AG04450 (cell line): ENCODE measurements at places on chromosomes 7 and 10.

GRCh38 chr7:28685242-28685643 lies 272.9 kb downstream of the TRIL start:
- no peak for DNase-seq

- DNase-seq: no peak
These were observed 24.8 kb upstream of the FIS1 start for GRCh38 chr7:101269664-101270063.

DNA sequence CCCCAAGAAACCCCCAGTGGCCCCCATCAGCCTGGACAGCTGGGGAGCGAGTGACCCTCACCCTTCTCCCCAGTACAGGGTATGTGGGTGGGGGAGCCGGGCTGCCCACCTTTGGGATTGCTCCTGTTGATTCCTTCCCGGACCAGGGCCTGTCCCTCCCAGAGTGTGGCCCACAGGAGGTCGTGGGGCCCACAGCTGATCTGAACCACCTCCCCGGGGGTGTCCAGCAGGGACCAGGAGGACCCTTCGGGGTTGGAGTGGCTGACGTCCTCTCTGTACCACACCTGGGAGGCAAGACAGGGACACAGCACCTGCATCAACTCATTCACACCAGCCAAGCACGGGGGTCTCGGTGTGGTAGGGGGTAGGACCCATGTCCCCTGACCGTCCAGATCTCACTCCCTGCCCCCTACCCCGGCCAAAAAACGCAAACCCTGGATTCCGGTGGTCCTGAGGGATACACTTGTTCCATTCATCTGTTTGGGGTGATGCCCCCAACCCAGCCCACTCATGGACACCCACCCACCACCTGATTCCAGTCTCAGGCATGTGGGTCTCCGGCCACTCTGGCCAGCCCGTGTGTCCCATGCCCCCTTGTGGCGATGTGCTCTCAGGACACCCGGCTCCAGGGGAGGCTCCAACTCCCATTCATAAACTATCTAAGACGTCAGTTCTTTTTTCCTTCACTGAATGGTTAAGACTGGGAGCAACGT lies 10.9 kb downstream of the TECPR1 start:
- no peak for DNase-seq

GRCh38 chr7:11224535-11224934 lies 250.9 kb downstream of the PHF14 start:
- DNase-seq: no peak

DNA sequence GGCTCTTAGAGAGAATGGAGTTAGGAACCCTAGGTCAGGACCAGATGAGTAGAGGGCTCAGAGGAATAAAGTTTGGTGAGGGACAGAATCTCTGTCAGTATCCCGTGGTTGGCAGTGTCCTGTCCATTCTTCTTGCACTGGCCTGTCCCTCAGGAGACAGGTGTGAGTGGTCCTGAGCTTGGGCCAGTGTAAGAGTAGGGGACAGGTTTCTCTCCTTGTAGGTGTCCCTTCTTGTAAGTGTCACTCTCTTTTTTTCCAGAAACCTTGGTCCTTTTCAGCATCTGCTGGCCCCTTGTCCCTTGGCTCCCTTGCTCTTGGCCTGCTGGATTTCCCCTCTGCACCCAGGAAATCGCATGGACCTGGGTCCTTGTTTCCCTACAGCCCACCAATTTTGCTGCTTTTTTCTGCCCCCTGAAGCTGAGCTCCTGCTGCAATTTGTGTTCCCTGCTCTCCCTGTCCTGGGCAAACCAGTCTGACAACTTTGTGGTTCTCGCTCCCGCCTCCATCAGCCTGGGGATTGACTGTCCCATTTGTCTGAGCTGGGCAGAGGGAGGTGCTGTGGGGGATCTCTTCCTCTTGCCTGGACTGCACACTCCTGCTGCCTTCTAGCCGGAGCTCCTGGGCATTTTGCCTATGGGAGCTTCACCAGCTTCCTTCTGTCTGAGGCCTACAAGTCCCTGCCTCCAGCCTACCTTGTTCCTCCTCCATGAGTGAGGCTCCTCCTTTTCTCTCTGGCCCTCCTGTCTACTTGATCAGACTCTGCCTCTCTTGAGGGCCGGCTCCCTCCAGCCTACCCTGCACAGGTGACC lies 6.5 kb downstream of the TSPAN14 start:
- no peak for DNase-seq

GRCh38 chr10:77393821-77394501 lies 243.6 kb downstream of the KCNMA1 start:
- DNase-seq: no peak

DNA sequence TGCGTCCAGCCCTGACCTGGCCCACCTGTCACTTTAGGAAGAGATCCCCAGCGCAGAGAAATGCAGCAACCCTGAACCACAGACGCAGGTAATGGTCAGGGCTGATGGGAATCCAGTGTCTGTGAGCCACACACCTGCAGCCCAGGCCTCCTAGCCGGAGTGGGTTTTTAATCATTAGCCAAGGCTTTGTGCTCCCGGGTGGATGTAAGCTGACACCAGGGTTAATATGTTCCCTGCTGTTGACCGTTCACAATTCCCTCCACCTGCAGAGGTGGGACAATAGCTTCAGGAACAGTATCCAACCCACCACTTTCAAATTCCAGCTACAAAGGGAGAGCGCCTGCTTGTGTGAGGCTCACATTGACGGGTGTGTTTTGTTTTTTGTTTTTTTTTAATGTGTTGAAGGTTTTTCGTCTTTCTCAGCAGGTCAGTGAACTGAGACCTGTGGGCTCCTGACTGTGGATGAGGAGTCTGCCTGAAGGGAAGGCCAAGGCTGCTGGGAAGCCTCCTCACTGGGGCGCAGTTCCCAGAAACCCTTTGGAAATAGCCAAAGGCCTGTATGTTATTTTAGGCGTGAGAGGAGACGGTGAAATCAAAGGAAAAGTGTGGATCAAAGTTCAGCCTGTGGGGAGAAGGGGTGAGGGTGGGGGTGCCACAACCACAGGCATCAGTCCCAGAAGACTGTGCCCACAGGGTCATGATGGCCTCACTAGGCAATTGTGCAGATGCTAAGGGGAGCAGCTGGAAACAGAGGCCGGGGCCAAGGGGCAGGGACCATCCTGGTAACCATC lies 111.1 kb downstream of the TNS3 start:
- DNase-seq: no peak
